ENCODE measurements at places on chromosomes 2 and 18.

- no peak for DNase-seq
These were observed 169.9 kb downstream of the BCL11A start for GRCh38 chr2:60383401-60384143.

DNA sequence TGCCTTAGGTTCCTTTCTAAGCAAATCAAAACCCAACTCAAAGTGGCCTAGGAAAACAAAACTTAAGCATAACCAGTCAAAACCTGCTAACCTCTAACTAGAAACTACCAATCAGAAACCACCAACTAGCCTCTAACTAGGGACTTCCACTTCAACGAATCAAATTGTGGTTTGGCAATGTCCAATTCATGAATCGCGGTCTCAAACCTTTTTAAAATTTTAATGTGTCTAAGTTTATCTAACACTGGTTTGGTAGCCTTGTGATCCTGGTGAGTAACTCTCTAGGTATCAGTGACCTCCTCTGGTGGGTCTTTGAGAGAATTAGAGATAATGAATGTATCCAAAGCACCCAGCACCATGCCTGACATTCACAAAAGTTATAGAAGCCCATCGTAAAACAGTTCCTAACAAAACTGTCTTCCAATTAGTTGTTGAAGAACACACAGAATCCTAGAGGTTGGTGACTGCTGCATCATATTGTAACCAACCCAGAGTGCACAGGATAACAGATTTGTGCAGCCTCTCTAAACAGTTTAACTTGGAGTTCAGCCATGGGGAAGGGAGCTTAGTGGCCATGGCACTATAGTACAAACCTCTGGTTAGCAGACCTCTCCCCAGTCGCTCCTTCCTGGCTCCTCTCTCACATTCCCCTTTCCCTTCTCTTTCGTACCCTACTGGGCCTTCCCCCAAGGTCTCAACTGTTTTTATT, 45.2 kb upstream of the B3GNT2 start:
- DNase-seq, result no peak

DNA sequence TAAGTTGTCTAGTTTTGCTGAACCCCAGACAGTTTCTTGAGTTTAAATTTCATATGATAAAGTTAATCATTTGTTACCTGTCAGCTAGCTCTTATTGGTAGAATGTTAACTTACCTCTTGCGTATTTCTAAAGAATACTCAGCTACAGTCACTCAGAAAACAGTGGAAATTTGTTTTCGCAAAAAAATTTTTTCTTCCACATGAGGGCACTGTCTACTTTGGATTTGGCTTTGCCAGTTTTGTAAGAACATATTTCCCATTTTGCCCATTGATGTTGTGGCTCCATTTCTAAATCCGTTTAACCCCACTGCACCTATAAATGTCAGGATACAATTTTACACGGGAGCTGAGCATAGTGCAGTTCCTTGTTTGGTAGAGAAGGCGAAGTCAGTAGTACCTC, 19.1 kb upstream of the GCFC2 start:
- DNase-seq, result no peak

DNA sequence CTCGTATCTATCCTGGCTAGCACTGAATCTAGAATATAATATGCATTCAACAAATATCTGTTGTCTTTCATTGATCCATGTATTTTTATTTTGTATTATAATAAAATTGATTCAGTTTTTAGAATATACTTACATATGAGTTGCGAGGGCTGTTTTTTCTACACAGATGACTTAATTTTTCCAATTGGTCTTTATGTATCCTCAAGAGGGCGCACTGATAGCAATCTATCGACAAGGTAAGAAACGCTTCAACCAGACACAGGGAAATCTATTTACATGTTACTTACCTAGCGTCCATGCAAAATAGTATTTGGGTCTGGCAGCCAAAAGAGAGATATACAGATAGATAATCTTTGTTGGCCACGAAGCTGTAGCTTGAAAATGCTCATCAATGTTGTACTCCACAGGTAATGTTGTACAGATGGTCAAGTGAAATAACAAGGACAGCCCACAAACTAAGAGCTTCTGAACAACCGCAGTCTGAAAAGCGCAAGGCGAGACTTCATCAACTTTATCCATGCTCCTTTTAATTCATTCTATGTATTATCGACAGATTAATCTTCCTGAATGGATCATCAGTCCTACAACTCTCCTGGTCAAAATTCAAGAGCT, 35.5 kb upstream of the KIDINS220 start:
- no peak for DNase-seq

DNA sequence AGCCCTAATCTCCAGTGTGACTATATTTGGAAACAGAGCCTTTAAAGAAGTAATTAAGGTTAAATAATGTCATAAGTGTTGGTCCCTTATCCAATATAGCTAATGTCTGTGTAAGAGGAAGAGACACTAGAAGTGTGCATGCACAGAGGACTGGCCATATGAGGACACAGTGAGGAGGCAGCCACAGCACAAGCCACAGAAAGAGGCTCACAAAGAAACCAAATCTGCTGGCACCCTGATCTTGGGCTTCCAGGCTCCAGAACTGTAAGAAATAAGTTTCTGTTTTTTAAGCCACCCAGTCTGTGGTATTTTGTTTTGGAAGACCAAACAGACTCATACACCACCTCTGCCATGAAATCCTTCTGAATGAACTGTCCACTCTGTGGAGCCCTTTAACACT, 186.4 kb upstream of the SLC39A10 start:
- no peak for DNase-seq

DNA sequence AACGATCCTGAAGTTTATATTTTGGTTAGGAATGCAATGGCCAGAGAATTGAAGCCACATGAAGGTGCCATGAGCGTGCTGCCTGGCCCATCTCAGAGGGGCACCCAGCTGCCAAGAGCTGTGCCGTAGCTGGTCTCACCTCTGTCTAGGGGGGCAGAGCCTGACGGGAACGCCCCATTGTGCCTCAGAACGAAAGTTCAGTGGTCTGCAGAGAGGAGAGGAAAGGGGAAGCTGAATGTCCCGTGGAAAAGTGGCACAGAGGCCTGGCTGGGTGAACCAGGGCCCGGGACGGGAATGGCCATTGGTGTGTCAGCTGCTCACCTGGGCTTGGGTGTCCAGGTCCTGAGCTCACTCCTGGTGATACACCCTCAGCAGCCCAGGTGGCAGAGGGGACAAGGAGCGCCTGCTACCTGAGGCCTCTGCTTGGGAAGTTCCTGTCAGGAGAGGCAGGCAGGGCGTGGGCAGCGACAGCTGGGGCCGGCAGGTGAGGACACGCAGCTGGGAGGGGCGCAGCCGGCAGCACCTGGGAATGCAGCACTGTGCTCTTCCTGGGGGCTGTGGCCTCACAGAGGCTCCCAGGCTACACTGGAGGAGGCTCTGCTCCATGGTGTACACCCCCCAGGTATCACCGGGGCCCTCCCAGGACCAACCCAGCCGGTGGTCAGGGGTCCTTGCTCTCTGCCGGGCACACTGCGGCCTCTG, 67.3 kb downstream of the PARD6G start:
- DNase-seq, result no peak

DNA sequence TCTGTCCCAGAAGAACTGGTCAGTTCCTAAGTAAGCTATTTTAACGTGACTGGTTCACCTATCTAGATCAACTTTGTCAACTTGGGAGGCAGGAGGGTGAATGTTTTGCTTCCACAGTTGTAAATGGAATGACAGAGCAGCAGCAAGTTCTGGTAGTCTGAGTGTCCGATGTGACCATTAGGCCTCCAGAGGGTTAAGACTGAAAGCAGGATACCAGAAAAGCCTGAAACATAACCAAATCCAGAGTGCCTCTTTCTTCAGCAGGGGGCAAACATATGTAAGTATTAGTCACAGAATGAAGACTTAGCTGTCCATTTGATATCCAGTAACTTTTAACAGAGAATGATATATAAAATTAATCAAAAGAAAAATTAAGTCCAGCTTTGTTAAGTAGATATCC, 9.2 kb downstream of the HOXD3 start:
- no peak for DNase-seq

DNA sequence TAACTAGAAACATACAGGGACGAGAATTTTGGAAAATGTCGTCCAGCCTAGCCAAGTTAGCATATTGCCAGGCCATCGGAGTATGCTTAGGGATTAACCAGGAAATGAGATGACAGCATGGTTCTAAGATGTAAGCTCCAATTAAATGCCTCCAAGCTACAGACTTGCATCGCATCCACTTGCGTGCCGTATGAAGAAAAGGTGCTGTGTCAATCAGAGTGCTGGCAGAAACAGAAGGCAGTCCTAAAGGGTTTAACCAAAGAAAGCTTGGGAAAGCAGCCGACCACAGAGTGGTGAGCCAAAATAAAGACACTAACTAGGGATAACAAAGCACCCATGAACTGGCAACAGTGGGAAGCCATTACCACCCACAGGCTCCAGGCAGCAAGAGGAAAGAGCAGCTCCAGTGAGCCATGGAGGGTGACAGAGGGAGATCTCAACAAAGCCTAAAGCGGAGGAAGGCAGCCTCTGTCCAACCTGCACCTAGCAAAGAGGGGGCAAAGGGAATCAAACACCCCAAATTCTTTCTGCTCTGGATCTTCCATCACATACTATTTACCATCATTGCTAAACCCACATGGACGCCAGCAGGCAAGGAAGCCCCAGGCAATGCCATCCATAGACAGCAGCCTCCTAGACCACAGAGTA, 27.6 kb upstream of the SOCS6 start:
- DNase-seq, result no peak

- DNase-seq, result no peak
These were observed 20.6 kb upstream of the ATRAID start for GRCh38 chr2:27191070-27191829.

- DNase-seq, result no peak
These were observed 19.8 kb downstream of the DTNA start for GRCh38 chr18:34729740-34730355.

DNA sequence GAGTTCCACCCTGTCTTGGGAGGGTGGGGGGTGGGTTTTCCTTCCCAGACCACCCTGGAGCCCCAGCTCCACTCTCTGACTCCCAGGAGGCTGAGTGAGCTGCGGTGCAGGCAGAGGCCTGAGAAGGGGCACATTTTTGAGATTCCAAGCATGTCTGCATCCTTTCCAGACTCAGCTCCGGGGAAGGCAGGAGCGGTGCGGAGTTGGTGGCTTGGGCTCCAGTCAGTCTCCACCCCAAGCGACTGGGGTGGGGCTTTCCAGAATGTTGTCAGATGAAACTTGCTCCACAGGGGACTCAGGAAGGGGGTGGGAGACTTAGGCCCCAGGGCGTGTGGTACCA, 44.2 kb upstream of the HS6ST1 start:
- peak; percentile 64 for DNase-seq

DNA sequence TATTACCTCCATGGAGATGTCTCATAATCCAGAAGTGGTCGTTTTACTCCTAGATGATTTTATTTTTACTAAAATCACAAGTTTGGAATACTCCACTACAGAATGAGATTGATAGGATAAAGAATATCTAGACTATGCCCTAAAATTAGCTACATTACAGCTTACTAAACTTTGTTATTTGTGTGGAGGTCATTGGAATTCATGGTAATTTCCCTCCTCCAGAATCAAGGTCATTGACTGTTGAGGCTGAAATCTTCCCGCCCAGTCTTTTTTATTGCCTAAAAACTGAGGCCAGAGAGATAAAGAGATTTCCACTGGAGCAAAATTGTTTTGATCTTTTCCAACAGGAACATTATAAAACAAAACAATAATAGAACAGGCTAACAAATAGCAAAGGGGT, 35.0 kb downstream of the ITGB6 start:
- no peak for DNase-seq

- peak; percentile 44 for DNase-seq
These were observed 256.6 kb upstream of the ID2 start for GRCh38 chr2:8424997-8425900.

DNA sequence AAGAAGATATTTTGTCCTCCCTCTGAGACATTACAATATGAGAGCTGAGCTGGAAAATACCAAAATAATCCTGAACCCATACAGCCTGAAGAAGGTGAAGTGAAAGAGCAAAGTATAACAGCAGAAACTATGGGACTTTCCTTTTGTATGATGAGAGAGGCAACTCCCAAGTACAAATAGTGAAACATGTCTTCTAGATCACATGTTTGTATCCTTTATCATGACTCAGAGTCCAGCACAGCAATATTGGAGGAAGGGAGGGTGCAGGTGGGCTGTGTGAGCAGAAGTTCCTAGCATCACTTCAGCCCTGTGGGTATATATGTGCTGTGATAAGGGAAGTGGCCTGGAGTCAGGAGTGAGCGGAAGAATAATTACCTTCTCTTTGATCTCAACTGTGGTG, 265.6 kb upstream of the NRXN1 start:
- DNase-seq, result no peak

GRCh38 chr18:42185486-42185885, 230.5 kb downstream of the PIK3C3 start:
- DNase-seq, result no peak

- DNase-seq, result no peak
These were observed 34.4 kb downstream of the PCARE start for GRCh38 chr2:29039718-29040480.

GRCh38 chr2:65943099-65943786, 491.7 kb upstream of the MEIS1 start:
- DNase-seq, result no peak

- no peak for DNase-seq
These were observed 469.0 kb downstream of the EPHA4 start for GRCh38 chr2:221102896-221103688.

DNA sequence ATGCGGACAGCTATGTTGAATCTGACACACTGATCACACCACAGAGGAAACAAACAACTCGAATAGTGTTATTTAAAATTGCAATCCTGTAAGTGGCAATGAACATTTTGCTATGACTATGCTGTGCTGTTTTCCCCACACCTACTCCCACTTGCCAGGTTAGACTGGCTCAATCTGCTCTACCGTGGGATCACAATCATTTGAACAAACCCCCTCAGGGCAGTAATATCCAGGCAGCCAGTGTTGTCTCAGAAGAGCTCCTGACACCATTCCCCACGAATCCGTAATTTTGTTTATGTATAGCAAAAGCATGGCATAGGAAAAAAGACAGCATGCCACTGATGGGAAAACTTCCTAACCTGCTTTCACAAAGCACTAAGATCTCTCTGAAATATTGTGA, 284.3 kb downstream of the ERBB4 start:
- no peak for DNase-seq

- no peak for DNase-seq
These were observed 28.2 kb downstream of the MAIP1 start for GRCh38 chr2:199983534-199983933.

GRCh38 chr2:190283783-190284182, 35.8 kb downstream of the HIBCH start:
- DNase-seq, result no peak

- no peak for DNase-seq
These were observed 7.6 kb downstream of the GPC1 start for GRCh38 chr2:240442891-240443715.

GRCh38 chr2:233445152-233445830, 91.0 kb downstream of the DGKD start:
- peak; percentile 8 for DNase-seq

GRCh38 chr2:177260379-177260778, 4.1 kb downstream of the NFE2L2 start:
- no peak for DNase-seq

GRCh38 chr2:234164493-234165413, 114.3 kb downstream of the SPP2 start:
- no peak for DNase-seq

All from sigmoid colon (tissue), 7 donors.